ENCODE measurements at places on chromosomes 3 and 15. TPM values are rescaled to one million over a fixed set of nuclear protein-coding genes. Genes with fewer than 3 reads are reported as not detected.
A peak's percentile ranks its signal among the peaks of the same experiment; 100 is the strongest.

Gene ZBTB20
- 4.5 TPM for total RNA-seq

- DNase-seq = no peak
Measured at GRCh38 chr15:56942118-56942517, 23.7 kb downstream of the TCF12 start.

Gene LTK
- not detected for total RNA-seq

Gene FBXW12
- not detected for total RNA-seq

- peak; percentile 40 for DNase-seq
Measured at GRCh38 chr3:129015388-129016105, 14.4 kb downstream of the EFCC1 start.

- DNase-seq = no peak
Measured at GRCh38 chr3:53850895-53851294, 4.5 kb downstream of the IL17RB start.

Gene NEK11
- 0.85 TPM for total RNA-seq

- DNase-seq = no peak
Measured at GRCh38 chr15:86685263-86685662, 605.6 kb downstream of the AGBL1 start.

GRCh38 chr15:55279746-55280351, 9.8 kb downstream of the RAB27A start:
- peak; percentile 65 for DNase-seq

Measured in activated naive CD8-positive, alpha-beta T cell treated with anti-CD3 and anti-CD28 coated beads for 36 hours (primary cell).